Spleen (tissue), 13 donors: ENCODE measurements at places on chromosomes 4 and X.

DNA sequence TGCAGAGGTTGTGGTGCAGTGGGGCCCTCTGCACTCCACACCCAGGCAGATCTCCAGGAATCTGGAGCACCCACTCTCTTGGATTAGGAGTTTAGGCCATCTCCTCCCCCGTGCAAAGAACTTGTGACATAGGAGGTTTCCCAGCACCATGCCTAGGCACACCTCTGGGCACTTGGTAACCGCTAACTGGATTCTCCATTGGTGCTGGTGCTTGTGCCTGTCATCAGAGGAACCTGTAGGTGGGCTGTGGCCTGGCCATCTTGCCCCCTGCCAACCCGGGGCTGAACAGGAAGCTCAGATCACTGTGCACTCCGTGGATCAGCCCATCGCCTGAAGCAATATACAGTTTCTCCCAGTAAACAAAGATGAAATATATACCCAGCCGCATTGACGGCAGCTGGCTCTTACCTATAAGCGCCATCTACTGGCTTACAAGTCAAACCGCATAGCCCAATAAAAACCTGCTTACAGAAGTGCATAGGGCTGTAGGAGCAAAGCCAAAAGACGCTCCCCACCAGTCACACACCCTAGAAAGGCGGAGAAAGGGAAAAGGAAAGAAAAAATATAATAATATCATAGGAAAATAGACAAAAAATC, 19.1 kb upstream of the TEX13B start:
- no peak for DNase-seq

- DNase-seq: no peak
Observed at GRCh38 chr4:48862038-48862437, 31.1 kb downstream of the OCIAD1 start.

- no peak for DNase-seq
Observed at GRCh38 chrX:52839137-52839536, 28.1 kb downstream of the XAGE5 start.

- no peak for DNase-seq
Observed at GRCh38 chr4:5749568-5749967, 38.6 kb downstream of the EVC start.

DNA sequence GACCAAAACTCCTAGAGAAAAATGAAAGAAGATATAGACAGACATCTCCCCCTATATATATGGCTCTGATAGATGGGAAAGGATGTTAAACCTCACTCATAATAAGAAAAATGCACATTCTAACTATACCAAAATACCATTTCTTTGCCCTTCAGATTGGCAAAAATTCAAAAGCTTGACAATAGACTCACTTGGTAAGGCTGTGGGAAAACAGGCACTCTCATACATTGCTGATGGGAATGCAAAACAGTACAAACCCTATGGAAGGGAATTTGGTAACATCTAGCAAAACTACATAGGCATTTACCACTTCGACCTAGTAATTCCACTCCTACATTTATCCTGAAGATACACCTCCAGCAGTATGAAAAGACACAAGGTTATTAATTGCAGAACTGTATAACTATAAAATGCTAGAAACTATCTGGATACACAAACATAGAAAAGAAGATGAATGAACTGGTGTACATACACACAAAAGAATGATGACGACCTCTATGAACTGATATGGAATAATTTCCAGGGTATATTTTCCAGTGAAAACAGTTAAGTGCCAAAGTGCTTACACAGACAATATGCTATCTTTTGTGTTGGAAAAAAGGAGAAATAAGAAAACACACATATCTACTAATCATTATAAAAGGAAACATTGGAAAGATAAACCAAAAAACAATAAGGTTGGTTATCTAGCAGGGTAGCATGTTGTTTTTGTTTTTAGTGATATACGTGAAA, 48.5 kb downstream of the WDFY3 start:
- no peak for DNase-seq

- no peak for DNase-seq
Observed at GRCh38 chr4:76624241-76624681, 189.2 kb downstream of the SHROOM3 start.

- DNase-seq: no peak
Observed at GRCh38 chrX:45771114-45771513, 570.4 kb upstream of the DIPK2B start.

DNA sequence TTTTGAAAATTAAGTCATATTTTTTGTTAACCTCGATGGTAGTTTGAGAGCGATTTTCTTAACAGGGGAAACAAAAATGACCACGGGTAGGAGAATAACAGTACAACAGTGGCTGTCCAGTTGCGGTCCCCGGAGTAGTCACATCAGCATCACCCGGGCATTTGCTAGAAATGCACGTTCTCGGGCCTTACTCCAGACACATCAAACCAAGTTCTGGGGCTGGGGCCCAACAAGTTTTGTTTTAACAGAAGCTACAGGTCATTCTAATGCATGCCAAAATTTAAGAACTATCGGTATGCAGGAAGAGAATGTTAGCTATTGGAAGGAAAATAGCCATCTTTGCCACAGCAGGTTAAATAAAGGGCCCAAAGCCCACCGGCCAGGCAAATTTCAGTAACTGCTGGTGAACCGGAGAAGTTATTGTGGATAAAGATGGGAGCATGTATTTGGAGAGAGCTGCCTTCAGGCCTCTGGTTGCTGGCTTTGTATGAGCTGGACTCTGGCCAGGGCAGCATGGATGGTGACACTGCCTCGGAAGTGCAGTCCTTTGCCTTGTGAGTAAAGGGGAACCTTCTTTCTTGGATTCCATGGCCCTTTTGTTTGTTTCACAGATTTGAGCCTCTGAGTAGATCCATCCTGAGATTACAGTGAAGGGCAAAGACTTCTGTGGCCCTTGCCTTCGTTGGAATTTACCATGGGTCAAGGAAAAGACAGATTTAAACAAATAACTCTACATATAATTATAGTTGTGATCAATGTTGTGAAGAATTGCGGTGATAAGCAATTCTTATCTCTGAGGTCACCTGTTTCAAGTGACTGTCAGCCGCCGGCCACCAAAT, 62.1 kb downstream of the TBC1D14 start:
- DNase-seq: no peak

DNA sequence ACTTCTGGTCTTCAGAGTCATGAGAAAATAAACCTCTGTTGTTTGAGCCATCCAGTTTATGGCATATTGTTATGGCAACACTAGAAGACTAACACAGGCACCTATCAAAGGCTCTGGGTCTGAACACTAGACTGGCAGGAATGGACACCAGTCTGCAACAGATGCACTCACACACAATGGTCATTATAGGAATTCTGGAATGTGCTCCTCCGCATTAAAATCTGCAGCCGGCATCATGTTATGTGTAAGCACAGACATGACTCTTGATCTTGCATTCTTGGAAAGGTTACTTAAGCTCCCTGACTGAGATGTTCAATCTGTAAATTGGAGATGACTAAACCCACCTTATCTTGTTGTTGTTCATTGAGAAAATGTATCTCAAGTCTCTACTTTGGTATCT, 112.3 kb upstream of the ZNF518B start:
- DNase-seq: no peak

DNA sequence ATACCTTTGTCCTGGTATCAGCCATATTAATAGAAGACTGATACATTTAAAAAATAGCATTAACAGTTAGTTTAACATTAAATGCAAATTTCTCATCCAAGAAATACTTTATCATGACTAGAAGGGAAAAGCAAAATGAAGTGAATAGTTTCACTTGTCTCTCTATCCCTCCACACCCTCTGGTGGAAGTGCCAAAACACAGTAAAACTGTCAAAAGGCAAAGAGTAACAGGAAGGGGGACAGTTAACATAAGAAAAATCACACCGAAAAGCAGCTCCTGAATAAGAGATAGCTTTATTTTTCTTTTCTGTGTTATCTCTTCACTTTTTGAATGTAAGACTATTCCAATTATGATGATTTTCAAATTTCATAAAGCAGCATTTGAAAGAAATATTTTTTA, 187.2 kb downstream of the FBXW7 start:
- DNase-seq: no peak
